ENCODE measurements at places on chromosomes 3 and 15.

- DNase-seq, result no peak
These were observed 8.0 kb downstream of the EPHB1 start for GRCh38 chr3:134803051-134803505.

DNA sequence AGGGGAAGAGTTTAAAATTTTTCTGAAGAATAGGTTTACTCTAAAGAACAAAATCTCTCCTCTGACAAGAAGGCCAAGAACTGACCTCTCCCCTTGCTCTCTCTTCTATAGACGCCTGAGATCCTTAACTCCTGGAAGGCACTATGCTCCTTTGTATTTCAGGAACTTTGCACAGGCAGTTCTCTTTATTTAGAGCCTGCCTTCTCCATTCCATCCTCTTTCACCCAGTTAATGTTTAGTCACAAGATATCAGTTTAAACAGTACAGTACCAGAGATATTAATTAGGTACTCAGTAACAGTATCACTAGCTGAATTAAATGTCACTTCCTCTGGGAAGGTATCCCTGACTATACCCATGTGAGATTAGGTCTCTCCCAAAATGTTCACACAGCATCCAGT is 33.5 kb downstream of the HERC1 start:
- no peak for DNase-seq

DNA sequence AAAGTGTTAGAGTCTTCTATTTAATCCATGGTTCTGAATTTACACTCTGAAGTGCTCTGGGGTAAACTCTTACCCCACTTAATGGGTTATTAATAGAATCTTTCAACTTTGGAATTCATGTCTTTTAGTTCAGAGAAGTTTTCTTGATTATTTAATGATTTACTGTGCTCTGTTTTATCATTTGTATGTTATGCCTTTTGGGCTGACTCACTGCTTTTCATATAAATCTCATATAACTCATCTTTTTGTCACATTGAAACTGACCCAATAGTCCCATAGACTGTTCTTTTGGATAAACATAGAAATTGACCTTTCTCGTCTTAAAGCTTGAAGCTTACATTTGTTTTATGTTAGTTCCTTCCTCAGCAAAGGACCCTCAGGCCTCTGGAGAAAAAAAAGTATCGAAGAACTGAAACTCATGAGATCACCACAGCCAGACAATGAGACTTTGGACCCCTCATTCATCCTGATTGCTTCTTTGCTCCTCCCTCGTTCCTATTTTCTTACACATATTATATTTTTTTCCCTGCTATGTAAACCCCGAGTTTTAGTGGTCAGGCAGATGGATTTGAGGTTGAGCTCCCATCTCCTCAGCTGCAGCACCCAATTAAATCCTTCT is 229.1 kb upstream of the CBLB start:
- no peak for DNase-seq

GRCh38 chr3:147355084-147355752 is 51.1 kb downstream of the ZIC4 start:
- no peak for DNase-seq

GRCh38 chr3:184496933-184497332 is 64.7 kb upstream of the EPHB3 start:
- DNase-seq, result no peak

DNA sequence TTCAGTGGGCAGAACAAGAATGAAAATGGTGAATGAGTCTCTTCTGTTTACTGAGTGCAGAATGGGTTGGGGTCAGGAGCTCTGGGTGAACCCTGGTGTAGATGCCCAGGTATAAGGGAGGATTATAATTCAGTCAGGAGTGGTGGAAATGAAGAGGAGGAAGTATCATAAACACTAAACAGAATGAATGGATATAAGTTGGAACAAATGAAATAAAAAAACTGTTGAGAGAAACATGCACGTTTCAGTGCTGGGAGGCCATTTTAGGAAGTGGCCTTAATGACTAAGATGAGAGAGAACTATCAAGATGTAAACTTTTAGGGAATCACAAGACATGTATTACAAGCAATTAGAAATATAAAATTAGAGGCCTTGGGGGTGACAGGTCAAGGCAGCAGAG is 32.8 kb upstream of the LEKR1 start:
- DNase-seq, result no peak

GRCh38 chr3:66469220-66469640 is 31.6 kb downstream of the LRIG1 start:
- DNase-seq, result no peak

DNA sequence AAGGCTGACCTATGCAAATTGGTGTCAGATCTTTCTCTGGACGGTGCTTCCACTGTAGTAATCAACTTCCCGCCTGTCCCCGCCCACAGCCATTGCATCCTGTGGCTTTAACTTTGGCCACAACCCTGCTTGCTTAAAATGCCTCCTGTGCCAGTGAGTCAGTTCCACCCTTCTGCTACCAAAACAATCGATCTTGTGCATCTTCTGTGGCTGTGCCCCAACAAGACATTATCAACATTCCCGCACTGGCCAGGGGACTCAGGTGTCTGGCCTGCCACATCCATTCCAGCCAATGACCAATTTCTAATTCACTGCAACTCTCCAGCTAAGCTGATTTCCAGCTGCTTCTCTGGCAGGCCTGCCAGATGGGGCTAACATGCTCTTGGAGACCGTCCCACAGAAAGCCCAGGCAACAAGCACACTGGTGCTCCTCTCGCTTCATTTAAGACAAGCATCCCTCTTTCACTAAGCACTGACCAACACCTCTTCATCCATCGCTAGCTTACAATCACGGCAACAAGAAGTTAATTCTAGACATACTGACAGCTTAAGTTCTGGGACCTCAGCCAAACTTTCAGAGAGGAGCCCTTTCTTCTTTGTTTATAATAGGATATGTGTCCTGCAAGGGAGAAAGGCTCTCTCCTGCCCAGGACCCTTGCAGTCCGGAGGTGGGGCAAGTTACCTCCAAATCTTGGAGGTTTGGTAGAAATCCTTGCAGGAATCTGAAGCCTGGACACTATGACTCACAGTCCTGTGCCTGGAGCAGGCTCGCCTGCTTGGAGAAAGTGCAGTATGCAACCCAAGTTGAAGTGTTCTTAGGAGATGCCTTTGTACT is 6.7 kb downstream of the CA12 start:
- peak; percentile 52 for DNase-seq

DNA sequence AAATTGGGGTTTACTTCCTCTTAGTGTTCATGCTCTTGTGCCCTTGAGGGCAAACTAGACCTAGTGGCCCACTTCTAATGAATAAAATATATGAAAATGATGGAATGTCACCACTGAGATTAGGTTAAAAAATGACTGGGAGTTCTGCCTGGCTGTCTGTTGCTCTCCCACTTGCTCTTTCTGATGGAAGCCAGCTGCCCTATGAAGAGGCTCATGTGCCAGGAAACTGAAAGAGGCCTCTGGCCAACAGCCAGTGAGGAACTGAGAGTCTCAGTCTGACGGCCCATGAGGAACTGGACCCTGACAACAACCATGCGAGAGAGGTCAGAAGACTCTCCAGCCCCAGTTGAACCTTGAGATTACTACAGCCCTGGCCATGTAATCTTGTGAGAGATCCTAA is 107.1 kb upstream of the FHIT start:
- DNase-seq, result peak; percentile 83

Data from caudate nucleus (tissue), 63 donors.